DMS79 (cell line): ENCODE measurements at places on chromosomes 5 and 9.

DNA sequence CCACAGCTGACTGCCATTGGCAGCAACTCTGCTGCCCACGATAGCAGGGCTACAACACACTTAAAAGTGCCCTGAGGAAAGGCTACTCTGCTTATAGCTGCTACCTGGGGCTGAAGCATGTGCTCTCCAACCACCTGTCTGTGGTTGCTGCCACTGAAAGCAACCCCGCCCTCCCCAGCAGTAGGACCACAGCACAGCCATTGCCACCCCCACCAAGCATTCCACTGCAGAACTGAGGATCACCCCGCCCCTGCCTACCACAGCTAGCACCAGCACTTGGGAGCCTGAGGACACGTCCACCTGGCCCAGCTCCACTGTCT is 85.8 kb downstream of the LPAR1 start:
- no peak for DNase-seq

- no peak for DNase-seq
Observed at GRCh38 chr9:87786876-87787275, 61.0 kb downstream of the CTSL start.

DNA sequence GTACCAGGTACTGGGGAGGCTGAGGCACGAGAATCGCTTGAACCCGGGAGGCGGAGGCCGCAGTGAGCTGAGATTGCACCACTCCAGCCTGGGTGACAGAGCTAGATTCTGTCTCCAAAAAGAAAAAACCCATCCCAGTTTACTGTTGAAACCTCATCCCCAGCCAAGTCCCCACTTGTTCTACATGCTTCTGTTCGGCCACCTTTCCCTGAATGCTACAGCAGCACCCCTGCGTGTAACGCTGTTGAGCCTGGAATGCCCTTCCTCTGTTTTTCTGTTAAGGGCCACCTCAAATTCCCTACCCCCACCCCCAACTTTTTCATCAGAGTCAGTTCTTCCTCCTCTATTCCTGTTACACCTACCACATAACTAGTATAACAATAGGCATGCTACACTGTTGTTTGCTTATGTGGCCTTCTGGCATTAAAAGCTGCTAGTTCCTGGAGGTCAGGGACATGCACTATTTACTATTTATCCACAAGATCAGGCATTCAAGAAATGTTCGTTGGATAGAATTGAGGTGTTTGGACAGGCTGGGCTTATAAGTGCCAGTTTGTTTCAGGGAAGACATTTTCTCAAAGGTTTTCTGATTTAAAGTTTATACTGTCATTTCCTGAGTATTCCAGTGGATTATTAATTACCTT is 47.1 kb upstream of the C5orf47 start:
- DNase-seq = no peak

GRCh38 chr9:93592643-93593021 is 16.2 kb downstream of the PHF2 start:
- no peak for DNase-seq

GRCh38 chr9:124394167-124394566 is 21.1 kb downstream of the PSMB7 start:
- DNase-seq = no peak

DNA sequence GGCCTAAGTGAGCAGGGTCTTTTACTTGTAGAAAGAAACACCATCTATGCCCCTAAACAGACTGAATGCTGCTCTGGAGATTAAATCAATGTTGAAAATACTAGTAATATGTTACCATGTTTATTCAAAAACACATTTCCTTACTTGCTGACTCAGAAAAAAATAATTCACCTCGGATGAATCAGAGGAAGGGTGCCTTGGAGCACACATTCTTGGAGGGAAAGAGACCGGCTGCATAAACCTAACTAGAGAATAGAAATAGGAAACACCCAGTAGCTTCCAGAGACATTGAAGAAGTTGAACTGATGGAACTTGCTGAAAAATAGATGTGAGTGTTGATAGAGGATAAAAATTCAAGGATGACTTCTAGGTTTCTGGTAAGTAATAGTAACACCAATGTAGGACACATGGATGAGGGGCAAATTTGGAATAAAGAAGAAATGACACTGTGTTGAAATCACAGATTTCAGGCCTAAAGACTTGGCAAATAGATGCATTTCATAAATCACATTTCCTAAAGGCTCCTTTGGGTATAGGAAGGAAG is 76.9 kb upstream of the MINAR2 start:
- DNase-seq = no peak

DNA sequence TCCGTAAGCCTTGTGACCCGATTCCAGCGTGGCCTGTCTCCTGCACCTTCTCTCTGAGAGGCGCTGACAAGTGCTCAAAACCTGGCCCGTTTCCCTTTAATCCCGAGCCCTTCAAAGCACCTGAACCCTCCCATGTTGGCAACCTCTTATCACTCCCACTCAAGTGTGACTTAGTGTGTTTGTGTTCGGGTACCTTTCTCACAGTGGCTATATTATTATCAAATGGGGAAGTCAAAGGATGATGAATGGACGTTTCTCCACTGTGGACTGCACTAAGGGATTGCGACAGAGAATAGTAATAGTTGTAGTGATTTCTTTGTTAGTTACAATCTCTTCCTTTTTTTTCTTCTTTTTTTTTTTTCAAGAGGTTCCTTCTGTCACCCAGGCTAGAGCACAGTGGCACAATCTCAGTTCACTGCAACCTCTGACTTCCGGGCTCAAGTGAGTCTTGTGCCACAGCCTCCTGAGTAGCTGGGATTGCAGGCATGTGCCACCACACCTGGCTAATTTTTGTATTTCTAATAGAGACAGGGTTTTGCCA is 65.4 kb upstream of the TNFSF8 start:
- DNase-seq = peak; percentile 94

DNA sequence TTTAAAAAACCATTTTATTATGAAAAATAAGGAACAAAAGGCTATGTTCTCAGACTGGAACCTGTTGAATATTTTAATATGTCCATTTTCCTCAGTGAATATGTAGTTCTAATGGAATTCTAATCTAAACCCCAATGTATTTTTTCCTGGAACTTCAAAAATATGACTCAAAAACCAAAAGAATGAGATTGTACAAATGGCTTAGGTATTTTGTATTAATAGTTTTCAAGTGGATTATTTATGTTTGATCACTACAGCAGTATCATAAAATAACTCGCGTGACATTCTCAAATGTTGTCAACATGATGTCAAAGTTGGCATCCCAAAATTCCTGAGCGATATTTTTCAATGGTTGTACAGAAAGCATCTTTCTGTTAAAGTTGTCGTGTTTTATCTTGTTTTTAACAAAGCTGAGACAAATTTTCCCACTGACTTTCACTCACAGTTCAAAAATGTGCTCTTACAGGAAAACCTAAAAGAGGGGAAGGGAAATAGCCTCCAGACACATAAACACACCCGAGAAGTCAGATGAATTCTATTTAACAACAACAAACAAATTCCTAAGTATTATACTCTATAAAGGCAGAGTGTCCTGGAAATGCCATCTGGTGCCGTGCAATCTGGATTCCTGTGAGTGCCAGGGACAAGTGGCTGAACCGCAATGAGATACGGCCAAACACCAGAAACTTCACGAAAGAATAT is 68.1 kb upstream of the TAS2R1 start:
- no peak for DNase-seq

DNA sequence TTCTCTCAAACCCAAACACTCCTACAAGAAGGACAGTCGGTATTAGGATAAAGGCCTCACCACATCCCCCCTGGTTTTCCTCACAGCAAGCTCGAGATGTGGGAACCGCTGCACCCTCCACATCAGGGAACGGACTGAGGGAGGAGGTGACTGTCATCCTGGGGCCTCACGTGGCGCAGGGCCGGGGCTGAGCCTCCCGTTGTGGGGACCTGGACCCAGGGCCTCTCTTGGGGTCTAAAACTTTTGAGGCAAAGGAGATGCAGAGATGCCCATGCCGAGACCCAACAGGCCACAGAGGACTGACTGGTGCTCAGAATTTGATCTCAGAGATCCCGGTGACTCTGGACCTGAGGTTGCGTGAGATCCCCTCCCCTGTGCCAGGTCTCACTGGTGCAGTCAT is 72.7 kb downstream of the MRPL36 start:
- DNase-seq = no peak

DNA sequence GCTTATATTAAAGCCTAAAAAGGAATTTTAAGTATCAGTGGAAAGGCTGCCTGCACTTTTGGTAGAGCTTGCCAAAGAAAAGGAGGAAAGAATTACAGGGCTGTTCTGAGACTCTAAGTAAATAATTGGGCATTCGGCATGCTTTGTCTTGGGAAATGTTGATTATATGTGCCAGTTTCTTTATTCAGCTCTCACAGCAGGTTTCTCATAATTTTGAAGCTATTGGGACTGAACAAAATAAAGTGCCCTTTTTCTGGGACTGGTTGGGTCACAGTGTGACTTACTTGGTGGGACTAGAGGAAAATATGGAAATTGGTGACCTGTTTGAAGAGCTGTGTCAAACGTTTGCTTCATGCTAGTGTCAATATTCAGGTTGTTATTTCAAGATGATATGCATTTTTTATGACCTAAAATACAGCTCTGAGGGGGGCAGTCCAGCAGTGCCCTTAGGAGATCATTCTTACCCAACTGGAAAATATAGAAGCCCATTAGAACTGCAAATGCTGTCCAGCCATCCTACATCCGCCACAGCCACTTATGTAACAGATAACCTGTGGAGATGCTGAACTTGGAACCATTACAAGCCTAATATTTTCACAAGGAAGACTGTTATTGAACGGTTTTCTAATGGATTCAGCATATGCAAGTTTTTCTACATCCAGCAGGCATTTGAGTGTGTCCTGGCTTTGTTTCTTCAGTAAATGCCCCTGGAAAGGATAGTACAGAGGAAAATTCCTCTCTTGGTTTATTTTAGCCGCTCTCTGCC is 122.4 kb downstream of the SNCAIP start:
- no peak for DNase-seq

DNA sequence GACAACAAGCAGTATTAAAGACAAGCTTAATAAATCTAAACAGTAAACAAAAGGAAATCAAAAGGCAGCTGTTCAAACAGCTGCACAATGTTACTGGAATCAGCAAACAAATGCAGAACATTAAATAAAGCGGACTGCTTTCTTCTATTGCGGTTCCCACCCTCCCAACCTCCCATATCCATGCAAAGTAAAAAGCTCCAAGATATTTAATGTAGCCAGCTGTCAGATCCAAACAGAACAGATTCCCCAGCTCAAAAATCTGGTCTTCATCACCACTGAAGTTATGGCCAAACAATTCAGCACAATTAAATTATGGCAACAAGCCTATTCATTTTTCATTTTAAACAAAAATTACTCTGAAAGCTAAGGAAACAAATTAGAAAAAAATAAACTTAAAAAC is 75.9 kb downstream of the SLC38A9 start:
- no peak for DNase-seq

- peak; percentile 11 for DNase-seq
Observed at GRCh38 chr5:14250748-14251701, 107.9 kb downstream of the TRIO start.

- no peak for DNase-seq
Observed at GRCh38 chr9:113298311-113298710, 4.9 kb downstream of the RNF183 start.

DNA sequence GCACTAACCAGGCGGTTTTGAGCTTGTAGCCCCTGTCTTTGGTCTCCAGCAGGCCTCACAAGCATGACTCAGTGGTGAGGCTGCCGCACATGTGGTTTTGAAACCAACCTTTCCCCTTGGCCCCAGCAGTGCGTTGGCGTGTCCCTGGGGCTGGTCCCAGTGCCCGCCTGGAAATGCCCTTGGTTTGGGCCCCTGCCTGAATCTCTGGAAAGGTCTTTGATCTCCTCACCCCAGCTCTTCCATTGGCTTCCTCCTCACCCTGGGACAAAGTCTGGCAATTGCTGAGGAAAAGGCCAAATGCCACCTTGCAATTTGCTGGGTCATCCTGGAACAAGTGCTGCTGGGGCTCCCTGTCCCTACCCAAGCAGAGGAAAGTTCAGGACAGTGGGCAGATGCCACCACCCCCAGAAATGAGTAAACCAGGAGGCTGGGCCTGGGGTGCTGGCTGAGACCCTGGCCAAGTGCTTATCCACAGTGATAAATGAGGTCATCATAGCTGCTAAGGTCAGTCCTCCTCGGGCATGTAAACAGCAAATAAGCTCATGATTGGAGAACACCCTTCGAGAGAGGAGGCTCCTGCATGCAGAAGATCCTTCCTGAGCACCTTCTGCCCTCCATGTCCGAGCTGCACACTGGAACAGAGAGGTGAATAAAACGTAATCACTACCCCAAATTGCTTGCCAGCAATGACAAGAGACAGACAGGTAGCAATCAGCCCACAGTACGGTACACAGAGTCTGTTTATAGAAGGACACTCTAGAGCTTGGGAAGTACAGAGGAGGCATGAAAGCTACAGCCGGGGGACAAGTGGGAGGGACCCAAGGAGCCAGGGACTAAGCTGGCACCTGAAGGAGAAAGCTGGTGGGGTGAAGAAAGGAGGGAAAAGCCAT is 98.9 kb upstream of the CPEB4 start:
- DNase-seq = no peak

DNA sequence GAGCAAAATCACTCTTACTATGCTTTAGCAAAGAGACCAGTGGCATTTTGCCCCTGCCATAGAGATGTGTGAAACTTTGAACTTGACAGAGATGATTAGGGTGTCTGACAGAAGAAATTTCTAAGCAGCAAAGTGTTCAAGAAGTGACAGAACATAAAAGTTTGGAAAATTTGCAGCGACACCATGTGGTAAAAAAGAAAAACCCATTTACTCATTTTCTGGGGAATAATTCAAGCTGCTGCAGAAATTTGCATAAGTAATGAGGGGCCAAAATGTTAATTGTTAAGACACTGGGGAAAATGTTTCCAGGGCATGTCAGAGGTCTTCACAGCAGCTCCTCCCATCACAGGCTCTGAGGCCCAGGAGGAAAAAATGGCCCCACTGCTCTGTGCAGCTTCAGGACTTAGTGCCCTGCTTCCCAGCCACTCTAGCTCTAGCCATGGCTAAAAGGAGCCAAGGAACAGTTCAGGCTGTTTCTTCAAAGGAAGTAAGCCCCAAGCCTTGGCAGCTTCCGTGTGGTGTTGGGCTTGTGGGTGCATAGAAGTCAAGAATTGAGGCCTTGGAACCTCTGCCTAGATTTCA is 6.1 kb upstream of the AP3B1 start:
- no peak for DNase-seq

DNA sequence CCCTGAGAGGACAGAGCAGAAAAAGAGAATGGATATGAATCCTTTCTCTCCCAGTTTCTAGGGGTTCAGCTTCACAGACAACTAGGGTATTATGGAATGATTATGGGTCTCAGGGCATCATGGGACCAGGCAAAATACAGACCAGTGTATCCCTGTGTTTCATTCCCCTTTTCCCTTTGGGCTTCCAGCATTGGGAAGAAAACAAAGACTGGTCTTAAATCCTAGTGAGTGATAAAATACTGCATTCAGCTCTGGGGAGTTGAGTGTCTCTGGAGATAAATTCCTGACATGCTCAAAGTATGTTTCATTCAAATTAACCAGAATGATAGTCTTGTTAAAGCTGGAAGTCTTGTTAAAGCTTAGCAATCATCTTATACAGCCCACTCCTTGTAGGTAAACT is 2.4 kb upstream of the POU4F3 start:
- DNase-seq = no peak

DNA sequence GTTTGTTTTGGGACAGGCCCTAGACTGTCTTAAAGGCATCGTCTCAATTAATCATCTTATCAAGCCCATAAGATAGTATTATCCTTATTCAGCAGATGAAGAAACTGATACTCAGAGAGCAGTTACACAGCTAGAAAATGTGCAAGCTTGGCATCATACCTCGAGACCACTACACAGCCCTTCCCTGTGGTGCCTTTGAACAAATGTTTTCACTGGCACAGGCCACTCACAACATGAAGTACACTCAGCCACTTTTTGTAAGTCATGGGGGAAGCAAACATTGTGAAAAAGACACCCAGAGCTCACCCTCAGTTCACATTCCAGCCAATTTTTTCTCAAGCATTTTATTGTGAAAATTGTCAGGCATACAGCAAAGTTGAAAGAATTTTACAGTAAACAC is 122.5 kb downstream of the WDR41 start:
- no peak for DNase-seq
